ENCODE measurements at places on chromosomes 13 and 19.

- DNase-seq = no peak
These were observed 117.1 kb downstream of the STARD13 start for GRCh38 chr13:33168321-33168960.

DNA sequence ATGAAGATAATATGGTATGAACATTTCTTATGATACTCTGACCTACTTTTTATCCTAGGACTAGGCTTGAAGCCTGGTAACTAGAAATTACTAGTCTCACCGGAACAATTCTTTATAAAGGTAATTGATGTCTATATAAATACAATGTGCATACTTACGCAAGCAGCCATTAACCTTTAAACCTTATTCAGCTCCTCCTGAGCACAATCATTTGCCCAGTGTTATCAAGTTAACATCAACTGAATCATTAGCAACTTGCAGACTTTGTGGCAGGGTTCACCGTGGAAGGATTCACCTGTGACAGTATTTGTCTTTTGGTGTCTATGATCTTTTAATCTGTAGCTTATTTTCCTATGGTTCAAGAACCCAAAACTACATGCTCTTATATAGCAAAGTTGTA, 508.6 kb upstream of the KLHL1 start:
- no peak for DNase-seq

- peak; percentile 97 for DNase-seq
These were observed at the start of gene POP4 for GRCh38 chr19:29605653-29606419. Gene POP4 (plus strand): TSS chr19:29606283. CDS start chr19:29606319, 36 bp downstream.

GRCh38 chr19:4830768-4831265, 695 bp downstream of the TICAM1 start:
- no peak for DNase-seq
